ENCODE measurements at places on chromosomes 5 and 9.
A peak's percentile ranks its signal among the peaks of the same experiment; 100 is the strongest.

DNA sequence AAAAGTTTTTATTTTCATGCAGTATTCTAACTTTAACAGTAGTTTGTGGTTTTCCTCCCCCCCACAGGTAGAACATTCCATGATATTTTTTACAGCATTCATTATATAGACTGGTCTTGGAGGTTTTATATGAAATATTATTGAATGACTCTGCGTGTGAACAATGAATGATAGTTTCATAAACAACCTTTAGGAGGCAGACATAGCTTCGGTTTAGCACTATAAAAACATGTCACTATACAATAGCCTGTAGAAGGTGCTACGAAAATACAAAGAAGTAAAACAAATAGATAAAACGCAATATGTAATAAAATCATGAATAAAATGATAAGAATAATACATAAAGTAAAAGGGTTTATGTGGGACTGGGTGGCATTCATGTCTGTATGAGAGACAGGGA, 8.5 kb downstream of the KLF4 start:
- DNase-seq = no peak

DNA sequence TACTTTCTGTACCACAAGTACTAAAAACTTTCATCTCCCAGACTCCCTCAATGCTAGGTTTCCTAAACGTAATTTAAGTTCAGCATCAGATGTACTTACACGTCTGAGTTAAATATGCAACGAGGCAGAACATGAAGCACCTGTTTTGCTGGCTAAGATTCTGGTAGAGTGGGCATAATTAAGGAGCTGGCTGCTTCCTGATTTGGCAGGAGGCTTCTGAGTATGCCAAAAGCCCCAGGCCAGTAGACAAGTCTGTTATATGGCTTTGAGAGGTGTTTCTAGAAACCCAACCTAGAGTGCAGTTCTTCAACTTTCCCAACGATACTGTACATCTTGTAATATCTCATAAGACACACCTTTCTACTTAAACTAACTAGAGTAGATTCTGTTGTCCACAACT, 13.6 kb downstream of the TICAM2 start:
- no peak for DNase-seq

- DNase-seq = no peak
Observed at GRCh38 chr5:14168793-14169262, 25.7 kb downstream of the TRIO start.

GRCh38 chr5:7577381-7577780, 181.4 kb downstream of the ADCY2 start:
- no peak for DNase-seq

DNA sequence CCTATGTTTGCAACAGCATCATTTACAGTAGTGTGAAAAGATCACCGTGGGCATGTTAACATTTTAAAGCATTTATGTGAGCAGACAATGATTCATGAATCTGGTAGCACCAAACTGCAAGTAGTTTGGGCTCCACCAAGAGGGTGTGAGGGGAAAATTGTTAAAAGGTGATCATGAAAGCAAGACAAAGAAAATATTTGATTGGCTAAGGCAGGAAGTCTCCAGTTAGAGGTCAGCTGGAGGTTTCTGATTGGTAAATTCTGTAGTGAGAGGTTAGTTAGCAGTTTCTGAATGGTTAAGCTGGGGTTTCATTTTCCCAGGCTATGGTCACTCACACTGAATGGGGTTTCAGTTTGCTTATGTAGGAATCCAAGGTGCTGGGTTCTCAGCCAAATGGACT, 13.5 kb upstream of the DRD1 start:
- DNase-seq = no peak

DNA sequence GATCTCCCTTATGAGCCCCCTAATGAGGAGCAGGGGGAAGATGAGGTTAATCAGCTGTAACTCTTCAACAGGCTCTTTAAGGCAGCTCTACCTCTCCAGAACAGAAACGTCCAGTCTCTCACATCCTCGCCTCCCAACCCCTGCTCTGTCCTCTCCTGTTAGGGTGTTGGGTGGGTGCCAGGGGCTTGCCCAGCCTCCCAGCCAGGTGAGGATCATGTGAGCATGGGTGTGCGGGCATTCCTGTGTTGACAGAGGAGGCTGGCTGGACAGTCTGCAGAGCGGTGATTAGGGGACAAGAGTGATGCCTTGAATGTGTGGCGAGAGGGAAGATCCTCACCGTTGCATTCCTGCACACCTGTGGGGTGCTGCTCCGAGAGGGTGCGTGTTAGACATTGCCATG, 51.7 kb downstream of the CCDC180 start:
- peak; percentile 33 for DNase-seq

- DNase-seq = no peak
Observed at GRCh38 chr5:147836439-147836838, 5.0 kb upstream of the SPINK1 start.

DNA sequence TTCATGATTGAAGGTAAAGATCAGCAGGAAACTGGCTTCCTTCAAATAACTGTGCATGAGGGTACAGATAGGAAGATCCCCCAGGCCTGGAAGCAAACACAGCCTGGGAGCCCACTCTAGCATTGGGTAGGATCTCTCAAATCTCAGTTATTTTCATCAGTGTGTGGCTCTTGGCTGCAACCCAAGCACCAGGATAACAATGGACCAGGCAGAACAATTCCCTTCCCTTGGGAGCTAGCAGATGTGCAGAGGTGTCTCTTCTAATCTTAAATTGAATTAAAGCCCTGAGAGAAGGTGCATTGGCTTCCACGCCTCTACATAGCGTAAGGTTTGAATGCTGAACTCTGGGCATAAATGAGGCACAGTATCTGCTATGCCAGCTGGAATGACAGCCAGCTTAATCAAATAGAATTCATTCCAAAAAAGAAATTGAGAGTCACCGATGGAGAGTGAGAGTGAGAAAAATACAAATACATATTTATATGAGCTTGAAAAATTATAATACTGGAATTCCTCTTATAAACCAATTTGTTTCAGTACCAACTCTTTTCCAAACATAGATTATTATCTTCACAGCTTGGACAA, 957.3 kb downstream of the CDH12 start:
- no peak for DNase-seq
